Activated CD4-positive, alpha-beta T cell treated with anti-CD3 and anti-CD28 coated beads, Interleukin-2, Interleukin-4, amounts not matched to agents 100 ng/mL and 50 ng/mL, durations not matched to agents 16 hours and 8 hours (primary cell): ENCODE measurements at places on chromosomes 4 and X.

DNA sequence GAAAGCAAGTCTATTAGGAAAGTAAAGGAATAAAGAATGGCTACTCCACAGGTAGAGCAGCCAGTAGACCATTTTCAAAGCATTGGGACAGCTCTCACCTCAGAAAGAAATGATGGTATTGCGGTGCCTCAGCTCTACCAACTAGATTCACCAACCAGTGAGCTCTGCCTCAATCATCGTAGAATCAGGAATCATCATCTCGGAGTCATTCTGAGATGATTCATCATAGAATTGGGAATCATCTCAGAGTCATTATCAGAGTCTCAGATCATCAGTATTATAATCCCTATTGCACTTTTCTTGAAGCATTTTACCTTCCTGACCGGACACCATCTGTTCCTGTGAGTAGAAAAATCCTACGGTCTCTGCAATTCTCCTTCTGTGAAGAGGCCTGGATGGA is 17.5 kb upstream of the SAT1 start:
- no peak for DNase-seq

DNA sequence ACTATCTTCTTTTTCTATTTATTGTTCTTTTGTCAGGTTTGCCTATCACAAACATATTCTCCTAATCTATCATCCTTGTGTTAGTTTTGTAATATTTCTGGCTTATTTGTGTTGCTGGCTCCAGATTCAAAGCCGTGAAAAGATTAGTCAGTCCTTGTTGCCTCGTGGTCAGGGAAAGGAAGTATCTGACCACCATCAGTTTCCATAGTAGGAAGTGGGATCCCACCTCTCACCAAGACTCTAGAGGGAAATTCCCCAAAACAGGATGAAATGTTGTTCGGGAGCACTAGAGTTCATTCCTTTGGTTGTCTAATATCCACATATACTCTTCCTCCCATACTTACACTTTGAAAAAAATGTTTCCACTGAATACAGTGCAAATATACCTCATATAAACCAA is 131.0 kb upstream of the HUWE1 start:
- peak; percentile 6 for DNase-seq

DNA sequence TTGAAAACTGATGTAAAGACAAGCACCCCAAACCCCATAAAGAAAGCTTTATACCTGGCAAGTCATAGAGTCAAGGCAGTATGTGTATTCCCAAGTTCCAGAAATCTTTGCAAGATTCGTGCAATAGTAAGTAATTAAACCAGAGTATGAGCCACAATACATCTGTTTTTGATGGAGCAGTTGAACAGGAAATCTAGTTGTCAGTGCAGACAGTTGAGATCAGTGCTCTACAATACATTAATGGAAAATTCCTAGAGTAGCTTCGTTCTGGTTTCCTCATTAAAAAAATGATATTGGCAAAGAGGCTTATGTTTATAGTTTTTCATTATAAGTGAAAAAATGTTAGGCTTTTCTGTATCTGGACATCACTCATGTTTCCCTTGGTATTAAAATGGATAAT is 575.3 kb downstream of the TRIML1 start:
- no peak for DNase-seq

- no peak for DNase-seq
Observed at GRCh38 chr4:137664046-137664387, 131.7 kb upstream of the PCDH18 start.

- DNase-seq, result no peak
Observed at GRCh38 chr4:175411251-175411650, 400.8 kb downstream of the GPM6A start.

DNA sequence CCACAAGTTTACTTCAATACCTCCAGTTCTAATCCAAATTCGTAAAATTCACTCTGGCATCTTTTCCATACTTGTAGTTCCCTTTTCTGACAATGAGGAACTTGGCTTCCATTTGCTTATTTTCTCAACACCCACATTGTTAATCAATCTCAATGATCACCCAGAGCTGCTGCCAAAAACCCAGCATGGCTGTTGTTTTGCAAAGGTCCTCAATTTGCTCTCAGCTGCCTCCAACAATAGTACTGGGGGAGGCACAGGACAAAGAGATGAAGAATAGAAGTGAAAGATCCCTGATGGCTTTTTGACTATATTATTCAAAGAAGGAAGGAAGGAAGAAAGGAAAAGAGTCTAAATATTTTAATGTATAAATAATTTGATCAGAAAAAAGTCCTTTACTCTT is 847.8 kb downstream of the RAPGEF2 start:
- no peak for DNase-seq

DNA sequence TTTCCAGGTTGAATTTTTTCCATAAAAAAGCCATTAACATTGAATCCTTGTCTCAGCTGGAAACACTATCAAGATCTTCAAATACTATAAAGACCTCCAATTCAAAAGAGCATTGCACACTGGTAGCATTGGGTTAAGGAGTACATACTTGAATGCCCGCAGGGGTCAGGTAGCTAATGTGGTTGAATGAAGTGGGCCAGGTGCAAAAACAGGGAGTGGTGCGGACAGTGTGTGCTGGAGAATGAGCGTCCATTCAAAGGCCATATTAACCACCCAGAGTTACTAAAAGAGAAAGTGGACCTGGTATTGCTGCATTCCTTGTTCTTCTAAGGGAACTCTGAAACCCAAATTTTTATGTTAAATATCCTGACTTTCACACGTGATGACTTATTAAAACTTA is 91.6 kb downstream of the NYX start:
- DNase-seq, result no peak

- no peak for DNase-seq
Observed at GRCh38 chr4:126358041-126358440, 1043.3 kb downstream of the FAT4 start.

DNA sequence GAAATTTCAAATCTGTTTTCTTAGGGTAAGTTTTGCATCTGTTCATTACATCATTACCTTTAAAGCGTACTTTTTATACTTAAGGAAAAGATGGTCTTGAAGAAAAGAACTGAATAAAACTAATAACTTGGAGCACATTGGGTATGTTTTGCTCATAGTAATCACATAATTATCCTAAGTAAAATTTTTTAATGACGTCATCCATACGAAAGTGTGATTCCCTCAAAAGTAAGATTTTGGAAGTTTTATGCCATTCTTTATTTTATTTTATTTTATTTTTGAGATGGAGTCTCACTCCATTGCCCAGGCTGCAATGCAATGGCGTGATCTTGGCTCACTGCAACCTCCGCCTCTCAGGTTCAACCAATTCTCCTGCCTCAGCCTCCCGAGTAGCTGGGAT is 1516.6 kb upstream of the TENM3 start:
- no peak for DNase-seq

GRCh38 chrX:23959781-23960180 is 52.0 kb downstream of the CXorf58 start:
- DNase-seq, result no peak

DNA sequence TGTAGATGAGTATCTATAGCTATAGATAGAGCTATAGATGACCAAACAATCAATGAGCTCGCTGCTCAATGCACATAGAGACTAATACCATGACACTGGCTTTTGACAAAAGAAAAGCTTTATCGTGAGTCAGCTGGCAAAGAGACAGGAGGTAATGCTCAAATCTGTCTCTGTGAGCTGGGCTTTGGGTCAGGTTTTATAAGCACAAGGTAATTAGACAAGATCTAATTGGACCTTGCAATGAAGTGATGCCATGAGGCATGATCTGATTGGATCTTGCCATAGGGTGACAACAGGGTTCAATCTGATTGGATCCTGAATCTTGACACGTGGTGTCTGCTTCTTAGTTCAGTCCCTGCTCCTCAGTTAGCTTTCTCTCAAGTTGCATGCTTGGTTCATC is 180.7 kb upstream of the MXRA5 start:
- DNase-seq, result no peak

- no peak for DNase-seq
Observed at GRCh38 chrX:154329294-154329693, 33.7 kb downstream of the TKTL1 start.

DNA sequence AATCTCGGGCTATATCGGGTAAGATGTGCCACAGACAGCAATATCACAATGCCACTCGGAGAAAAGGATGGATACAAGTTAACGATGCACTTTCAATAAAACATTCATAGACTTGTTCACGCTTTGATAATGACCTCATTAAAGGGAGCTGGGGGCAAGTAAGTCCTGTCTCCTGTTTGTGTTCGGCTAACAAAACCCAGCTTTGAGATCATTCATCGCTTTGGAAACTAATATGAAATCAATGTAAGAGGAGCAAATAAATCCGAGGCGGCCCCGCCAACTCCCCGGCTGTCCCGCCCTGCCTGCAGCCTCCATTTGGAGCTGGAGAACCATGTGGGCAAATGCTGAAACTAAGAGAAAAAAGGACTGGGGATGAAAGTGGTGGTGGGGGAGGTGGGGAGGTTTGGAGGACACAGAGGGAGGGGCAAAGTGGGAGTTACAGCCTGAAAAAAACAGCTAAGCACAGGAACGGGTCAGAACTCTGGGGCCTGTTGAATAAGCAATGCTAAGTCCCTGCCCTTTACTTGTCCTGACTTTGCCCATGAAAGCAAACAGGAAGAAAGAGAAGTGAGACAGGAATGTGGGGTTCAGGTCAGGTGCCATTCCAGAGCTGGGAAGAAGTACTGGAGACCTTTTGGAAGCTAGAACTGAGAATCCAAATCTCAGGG is 3.5 kb upstream of the GSX2 start:
- no peak for DNase-seq

- DNase-seq, result no peak
Observed at GRCh38 chr4:137631605-137632004, 99.3 kb upstream of the PCDH18 start.

GRCh38 chr4:20085156-20085555 is 166.5 kb upstream of the SLIT2 start:
- no peak for DNase-seq

DNA sequence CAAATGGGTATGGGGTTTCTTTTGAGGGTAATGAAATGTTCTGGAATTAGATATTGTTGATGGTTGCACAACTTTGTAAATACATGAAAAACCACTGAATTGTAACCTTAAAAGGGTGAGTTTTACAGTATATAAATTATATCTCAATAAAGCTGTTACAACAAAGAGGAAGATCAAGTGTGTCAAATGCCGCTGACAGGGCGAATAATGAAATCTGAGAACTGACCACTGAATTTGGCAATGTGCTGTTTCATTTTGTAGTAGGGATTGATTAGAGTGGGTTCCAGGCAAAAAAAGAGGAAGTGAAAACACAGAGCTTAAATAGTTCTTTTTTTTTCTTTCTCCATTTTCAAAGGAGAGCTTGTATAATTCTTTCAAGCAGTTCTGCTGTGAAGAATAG is 161.1 kb upstream of the NAP1L5 start:
- DNase-seq, result no peak

- DNase-seq, result no peak
Observed at GRCh38 chr4:12421364-12421763, 992.7 kb upstream of the HS3ST1 start.

- no peak for DNase-seq
Observed at GRCh38 chr4:188903986-188904385, 764.7 kb downstream of the TRIML1 start.

GRCh38 chrX:72236841-72237240 is 2.0 kb downstream of the ERCC6L start:
- no peak for DNase-seq

DNA sequence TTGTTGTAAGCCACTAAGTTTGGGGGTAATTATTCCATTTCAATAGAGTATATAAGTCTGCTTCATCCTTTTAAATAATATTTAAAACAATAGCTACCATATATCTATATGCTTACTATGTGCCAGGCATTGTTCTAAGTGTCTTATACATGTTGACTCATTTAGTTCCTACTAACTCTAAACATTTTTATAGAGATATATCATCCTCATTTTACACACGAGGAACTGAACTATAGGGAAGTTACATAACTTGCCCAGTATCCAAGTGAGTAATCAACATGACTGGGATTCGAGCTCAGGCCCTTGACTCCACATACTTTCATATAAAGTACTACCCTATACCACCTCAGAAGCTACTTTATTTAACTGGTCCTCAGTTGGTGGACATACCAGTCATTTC is 175.3 kb upstream of the RAI2 start:
- no peak for DNase-seq

- DNase-seq, result no peak
Observed at GRCh38 chr4:85102606-85103005, 136.1 kb upstream of the WDFY3 start.

DNA sequence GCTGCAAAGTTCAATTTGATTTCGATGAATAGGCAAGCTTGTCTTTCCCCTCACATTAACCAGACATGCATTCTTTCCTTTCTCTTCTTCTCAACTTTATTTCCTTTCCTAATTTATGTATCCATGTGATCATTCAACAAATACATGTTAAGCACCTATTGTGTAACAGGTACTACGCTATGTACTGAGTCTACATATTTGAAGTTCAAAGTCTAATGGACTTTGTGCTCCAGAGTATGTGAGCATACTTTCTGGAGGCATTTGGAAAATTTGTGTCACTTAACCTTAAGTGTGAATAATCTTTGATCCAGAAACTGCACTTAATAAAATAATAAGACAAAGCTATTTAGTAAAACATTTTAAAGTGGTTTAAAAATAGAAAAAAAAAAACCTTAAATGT is 675.3 kb upstream of the CT83 start:
- no peak for DNase-seq

GRCh38 chr4:89579771-89580170 is 257.2 kb downstream of the SNCA start:
- DNase-seq, result no peak

- no peak for DNase-seq
Observed at GRCh38 chr4:152972821-152973628, 36.9 kb downstream of the FHDC1 start.

GRCh38 chr4:163618845-163619244 is 124.4 kb downstream of the TMA16 start:
- DNase-seq, result no peak

DNA sequence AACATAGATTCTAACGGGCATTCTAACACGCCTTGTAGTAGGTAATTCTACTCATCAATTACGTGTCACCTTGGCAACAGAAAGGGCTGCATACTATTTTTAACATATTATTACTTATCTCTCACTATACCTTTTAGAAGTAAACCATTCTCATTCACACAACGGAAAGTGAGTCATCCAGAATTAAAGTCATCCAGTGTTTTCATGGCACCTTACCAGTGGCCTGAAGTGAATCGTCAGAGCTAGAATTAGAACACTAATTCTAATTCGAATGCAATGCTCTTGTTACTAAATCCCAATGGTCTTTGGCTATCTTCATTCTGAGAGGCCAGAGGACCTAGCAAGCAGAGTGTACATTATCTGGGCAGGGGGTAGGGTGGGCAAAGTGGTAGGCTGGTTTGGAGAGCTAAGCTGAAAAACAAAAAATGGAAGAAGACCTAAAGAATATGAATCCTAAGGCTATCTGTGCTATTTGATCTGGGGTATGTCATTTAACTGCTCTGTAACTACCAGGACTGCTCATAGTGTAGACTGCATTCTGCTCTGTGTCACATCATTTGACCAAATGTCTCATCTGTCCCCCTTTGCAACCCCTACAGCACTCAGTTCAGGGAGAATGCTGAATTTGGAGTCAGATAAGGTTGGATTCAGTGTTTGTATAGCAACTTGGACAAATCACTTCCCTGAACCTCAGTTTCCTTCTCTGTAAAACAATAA is 96.5 kb downstream of the HDAC8 start:
- DNase-seq, result no peak

GRCh38 chrX:128676651-128677050 is 624.4 kb upstream of the ACTRT1 start:
- DNase-seq, result no peak

- DNase-seq, result no peak
Observed at GRCh38 chrX:113802837-113803236, 781.0 kb upstream of the HTR2C start.

GRCh38 chrX:12987900-12988594 is 13.1 kb downstream of the TMSB4X start:
- DNase-seq, result no peak

- no peak for DNase-seq
Observed at GRCh38 chr4:78298618-78299017, 241.5 kb downstream of the FRAS1 start.
